ENCODE measurements at places on chromosomes 7 and 10. TPM values are rescaled to one million over a fixed set of nuclear protein-coding genes. Genes with fewer than 3 reads are reported as not detected.

Gene HMX3
- not detected for total RNA-seq

Gene CRYGN
- total RNA-seq, result 1.6 TPM

Gene COMTD1
- total RNA-seq, result 49.5 TPM

Gene CFAP43
- 0.69 TPM for total RNA-seq

Gene NUTM2D
- total RNA-seq, result 1.6 TPM

Gene BMPER
- total RNA-seq, result 1.9 TPM

- no peaks in the 10 kb centered on the region for H3K27me3 ChIP-seq
- H3K27ac ChIP-seq, result no peak overlapping the region
- H3K4me1 ChIP-seq, result no peaks in the 10 kb centered on the region
- DNase-seq, result no peak
Observed at GRCh38 chr10:109743146-109743545, 180.2 kb downstream of the XPNPEP1 start.

DNA sequence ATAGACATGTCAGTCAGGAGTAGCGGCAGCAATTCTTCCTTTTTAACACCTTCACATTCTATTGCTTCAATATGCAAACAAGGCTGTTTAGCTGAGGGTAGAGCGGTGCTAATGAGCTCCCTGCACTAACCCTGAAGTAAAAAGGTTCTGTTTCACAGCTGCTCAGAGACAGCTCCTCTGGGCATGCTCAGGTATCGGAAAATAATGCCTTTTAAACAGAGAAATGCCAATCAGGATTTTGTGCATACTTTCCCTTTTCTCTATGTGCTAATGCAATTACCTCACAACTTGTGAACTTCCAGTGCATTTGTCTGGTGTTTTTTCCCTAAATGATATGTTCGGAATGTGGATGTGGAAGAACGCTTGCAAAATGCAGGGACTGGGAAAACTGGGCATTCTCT, 307.7 kb upstream of the FZD8 start:
- H3K4me1 ChIP-seq, result peaks cover 35% of the 10 kb centered on the region
- no peak overlapping the region for H3K4me3 ChIP-seq
- no peak for DNase-seq
- H3K27ac ChIP-seq, result no peak overlapping the region

DNA sequence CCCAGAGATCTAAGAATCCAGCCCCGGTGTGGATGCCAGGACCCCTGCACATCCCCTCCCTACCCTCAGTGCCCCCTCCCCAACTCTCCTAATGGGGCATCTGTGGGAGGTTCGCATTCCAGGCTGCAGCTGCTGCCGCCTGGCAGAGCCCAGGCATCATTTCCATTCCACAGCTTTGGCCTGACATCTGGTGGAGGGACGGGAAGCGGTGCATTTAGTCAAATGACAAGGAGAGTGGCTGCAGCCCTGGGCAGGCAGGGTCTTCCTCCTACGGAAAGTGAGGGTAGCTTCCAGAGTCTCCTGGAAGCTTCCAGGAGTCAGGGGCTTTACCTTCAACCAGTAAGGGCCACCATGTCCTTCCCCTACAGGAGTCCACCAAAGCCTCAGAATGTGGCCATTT, 30.8 kb downstream of the PRLHR start:
- no peak overlapping the region for H3K4me3 ChIP-seq
- H3K36me3 ChIP-seq, result peaks cover 5% of the 10 kb centered on the region
- peaks cover 10% of the 10 kb centered on the region for H3K4me1 ChIP-seq
- no peak overlapping the region for H3K27ac ChIP-seq

GRCh38 chr10:123863721-123864482, 27.7 kb downstream of the CPXM2 start:
- H3K27me3 ChIP-seq, result no peaks in the 10 kb centered on the region
- 0 out of 2 replicates have a peak, but pooled peaks cover 4% of the 10 kb centered on the region for H3K36me3 ChIP-seq
- peak; percentile 50 for DNase-seq
- H3K4me1 ChIP-seq, result peaks cover 26% of the 10 kb centered on the region
- no peak overlapping the region for H3K4me3 ChIP-seq

GRCh38 chr7:134940729-134941128, 45.6 kb upstream of the AGBL3 start:
- H3K27ac ChIP-seq, result peak overlapping the region; percentile 32
- H3K27me3 ChIP-seq, result no peaks in the 10 kb centered on the region
- DNase-seq, result no peak
- H3K4me1 ChIP-seq, result peaks cover 18% of the 10 kb centered on the region
- peaks cover 18% of the 10 kb centered on the region for H3K36me3 ChIP-seq
- no peak overlapping the region for H3K4me3 ChIP-seq

DNA sequence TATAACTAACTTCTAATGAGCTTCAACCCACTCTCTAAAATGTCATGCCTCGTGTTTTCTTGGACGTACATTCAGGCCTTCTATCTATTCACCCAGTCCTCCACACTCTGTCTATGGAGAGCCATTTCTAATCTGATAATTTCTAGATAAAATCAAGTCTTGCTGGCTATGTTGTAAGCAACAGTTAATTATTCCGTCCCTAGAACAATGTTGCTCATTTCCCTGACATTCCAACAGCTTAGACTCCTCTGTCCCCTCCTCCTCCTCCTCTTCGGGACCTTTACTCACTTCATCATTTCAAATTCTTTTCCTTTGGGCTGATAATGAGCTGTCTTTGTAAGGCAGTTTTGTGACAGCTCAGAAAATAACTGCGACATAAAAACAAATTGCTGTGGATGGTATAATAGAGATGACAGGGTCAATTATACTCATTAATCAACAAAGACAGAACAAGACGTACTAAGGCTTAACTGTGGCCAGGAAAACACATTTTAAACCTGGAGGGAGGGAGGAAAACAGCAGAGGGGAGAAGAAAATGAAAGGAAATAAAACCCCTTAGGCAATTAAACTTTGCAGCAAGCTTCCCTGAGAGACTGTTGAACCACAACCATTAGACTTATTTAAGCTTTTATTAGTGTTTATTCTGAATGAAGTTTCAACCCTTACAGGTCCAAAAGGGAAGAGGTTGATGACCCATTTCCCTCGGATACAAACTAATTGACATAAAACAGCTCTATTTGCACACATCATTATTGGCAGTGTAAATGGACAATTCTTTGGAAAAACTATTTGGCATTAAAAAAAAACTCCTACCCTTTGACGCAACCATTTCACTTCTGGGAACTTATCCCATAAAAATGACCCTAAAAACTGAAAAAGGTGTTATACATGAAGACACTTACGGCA, 179.1 kb downstream of the SFMBT2 start:
- H3K4me3 ChIP-seq, result no peak overlapping the region
- peaks cover 16% of the 10 kb centered on the region for H3K4me1 ChIP-seq
- H3K36me3 ChIP-seq, result peaks cover 4% of the 10 kb centered on the region
- no peak overlapping the region for H3K27ac ChIP-seq

- H3K4me1 ChIP-seq, result peaks cover 16% of the 10 kb centered on the region
- H3K27me3 ChIP-seq, result no peaks in the 10 kb centered on the region
- no peak overlapping the region for H3K4me3 ChIP-seq
- no peak for DNase-seq
Observed at GRCh38 chr10:114723991-114724715, 66.1 kb upstream of the ABLIM1 start.

- H3K27ac ChIP-seq, result no peak within 1 kb of the TSS
- peak; percentile 78 for DNase-seq
- H3K4me1 ChIP-seq, result peaks cover 50% of the 10 kb centered on the region
- peaks cover 4% of the 10 kb centered on the region for H3K36me3 ChIP-seq
- H3K27me3 ChIP-seq, result peaks cover 51% of the 10 kb centered on the region
Observed at GRCh38 chr10:90857635-90858460, at the start of gene HTR7. Gene HTR7 (minus strand): TSS chr10:90858039. CDS start chr10:90857671, 368 bp downstream.

DNA sequence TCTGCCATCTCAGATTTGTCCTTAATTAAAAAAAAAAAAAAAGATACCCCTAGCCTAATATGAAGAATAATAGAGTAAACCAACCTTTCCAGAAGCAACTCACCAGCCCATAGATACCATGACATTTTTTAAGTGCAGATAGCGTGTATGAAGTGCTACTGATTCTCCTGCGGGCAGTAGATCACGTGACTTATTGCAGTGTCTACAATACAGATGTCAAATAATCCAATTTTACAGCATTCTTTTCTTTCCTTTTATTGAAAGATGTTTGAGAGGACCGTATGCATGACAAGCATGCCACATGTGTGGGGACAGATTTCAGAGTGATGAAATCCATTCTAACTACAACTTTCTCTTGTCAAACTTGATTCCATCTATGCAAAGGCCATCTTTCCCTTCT, 232.9 kb upstream of the SP4 start:
- peaks cover 17% of the 10 kb centered on the region for H3K4me1 ChIP-seq
- H3K4me3 ChIP-seq, result no peak overlapping the region
- no peaks in the 10 kb centered on the region for H3K36me3 ChIP-seq
- H3K27ac ChIP-seq, result no peak overlapping the region

GRCh38 chr7:96241855-96242254, 80.0 kb downstream of the SLC25A13 start:
- no peak overlapping the region for H3K4me3 ChIP-seq
- DNase-seq, result no peak
- no peaks in the 10 kb centered on the region for H3K36me3 ChIP-seq
